ENCODE measurements at places on chromosomes 7 and 10. TPM values are rescaled to one million over a fixed set of nuclear protein-coding genes. Genes with fewer than 3 reads are reported as not detected.

Gene RBP3
- total RNA-seq: not detected

Gene FGL2
- 79.6 TPM for total RNA-seq

Gene PDLIM1
- total RNA-seq: 58.3 TPM

Gene ZMYND11
- total RNA-seq: 112 TPM

Gene HYAL4
- not detected for total RNA-seq

Gene BEND7
- total RNA-seq: 27.1 TPM

Gene TUBB8
- not detected for total RNA-seq

Gene CUBN
- 2.4 TPM for total RNA-seq

Gene PDE6C
- not detected for total RNA-seq

Gene FAM149B1
- 13.6 TPM for total RNA-seq

Gene SPDYE11
- not detected for total RNA-seq

Gene DRGX
- total RNA-seq: not detected

Gene ZNF3
- total RNA-seq: 20.5 TPM

Gene MYPN
- not detected for total RNA-seq

Gene SPAM1
- not detected for total RNA-seq

Gene PAPOLB
- total RNA-seq: 0.27 TPM

Gene ODAD2
- 2.5 TPM for total RNA-seq

Gene CRPPA
- 4.7 TPM for total RNA-seq

Gene CASD1
- 32.7 TPM for total RNA-seq

Gene SPOCK2
- total RNA-seq: 10.0 TPM

Gene HTR5A
- total RNA-seq: not detected

Gene PARG
- total RNA-seq: 32.1 TPM

Gene MMRN2
- total RNA-seq: 15.0 TPM

Gene CPVL
- 20.0 TPM for total RNA-seq

Gene NPSR1
- not detected for total RNA-seq

Gene ALOX5
- 31.9 TPM for total RNA-seq

Gene UCN3
- total RNA-seq: not detected

Gene ZNF518A
- total RNA-seq: 22.8 TPM

Gene TPST1
- total RNA-seq: 21.0 TPM

Gene ZPBP
- total RNA-seq: not detected

Gene NFE2L3
- 0.55 TPM for total RNA-seq

Gene RHOBTB1
- 11.1 TPM for total RNA-seq

Gene PTCD1
- total RNA-seq: 4.6 TPM

Gene C10orf62
- not detected for total RNA-seq

Gene MSS51
- 2.5 TPM for total RNA-seq

All from sigmoid colon (tissue), 7 donors.